ENCODE measurements at places on chromosomes 12 and 14.

- no peak for DNase-seq
Measured at GRCh38 chr14:50964683-50965390, 20.6 kb upstream of the PYGL start.

DNA sequence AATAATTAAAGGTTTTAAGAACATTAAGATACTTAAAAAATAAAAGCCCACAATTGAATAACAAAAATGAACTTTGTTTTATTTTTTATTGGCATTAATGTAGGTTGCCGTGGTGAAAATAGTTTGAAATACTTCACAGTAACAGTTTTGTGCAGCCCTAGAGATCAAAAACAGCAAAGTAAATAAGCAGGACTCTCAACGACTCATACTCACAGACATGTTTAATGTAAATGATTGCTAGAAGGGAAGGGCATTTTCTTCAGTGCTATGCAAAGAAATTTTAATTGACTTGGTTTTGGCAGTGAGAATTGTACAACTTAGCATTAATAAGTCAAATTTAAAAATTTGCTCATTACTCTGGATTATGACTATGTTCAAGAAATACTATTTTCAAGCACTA is 16.0 kb downstream of the TRMT5 start:
- no peak for DNase-seq

- DNase-seq: no peak
Measured at GRCh38 chr12:45439039-45439438, 223.1 kb downstream of the ANO6 start.

GRCh38 chr14:95689441-95689840 is 3.2 kb downstream of the TCL1B start:
- no peak for DNase-seq

DNA sequence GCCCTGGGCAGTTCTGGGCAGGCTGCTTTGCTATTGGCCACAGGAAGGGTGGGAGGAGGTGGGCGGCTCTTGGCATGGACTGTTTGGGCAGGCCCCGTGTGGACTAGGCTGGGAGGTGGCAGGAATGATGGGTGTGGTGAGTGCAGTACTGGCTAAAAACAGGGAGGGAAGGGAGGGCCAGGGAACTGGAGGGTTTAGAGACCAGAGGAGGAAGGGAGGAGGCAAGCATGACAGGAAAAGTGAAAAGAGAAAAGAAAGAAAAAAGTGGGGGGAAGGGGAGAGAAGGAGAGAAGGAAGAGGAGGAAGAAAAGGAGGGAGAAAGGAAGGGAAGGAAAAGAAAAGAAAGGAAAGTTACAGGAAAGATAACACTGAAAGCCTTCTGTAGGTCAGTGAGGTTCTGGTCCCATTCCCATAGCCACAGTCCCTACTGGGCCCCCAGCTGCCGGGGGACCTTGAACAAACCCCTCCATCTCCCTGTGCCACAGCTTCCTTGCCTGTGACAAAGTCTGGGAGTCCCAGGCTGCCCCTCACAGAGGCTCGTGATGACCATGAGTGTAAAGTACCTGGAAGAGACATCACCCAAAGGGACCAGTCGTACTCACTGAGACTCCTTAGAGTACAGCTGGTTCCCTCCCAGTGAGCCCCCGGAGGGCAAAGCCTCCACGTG is 1.1 kb upstream of the C14orf132 start:
- DNase-seq: no peak

DNA sequence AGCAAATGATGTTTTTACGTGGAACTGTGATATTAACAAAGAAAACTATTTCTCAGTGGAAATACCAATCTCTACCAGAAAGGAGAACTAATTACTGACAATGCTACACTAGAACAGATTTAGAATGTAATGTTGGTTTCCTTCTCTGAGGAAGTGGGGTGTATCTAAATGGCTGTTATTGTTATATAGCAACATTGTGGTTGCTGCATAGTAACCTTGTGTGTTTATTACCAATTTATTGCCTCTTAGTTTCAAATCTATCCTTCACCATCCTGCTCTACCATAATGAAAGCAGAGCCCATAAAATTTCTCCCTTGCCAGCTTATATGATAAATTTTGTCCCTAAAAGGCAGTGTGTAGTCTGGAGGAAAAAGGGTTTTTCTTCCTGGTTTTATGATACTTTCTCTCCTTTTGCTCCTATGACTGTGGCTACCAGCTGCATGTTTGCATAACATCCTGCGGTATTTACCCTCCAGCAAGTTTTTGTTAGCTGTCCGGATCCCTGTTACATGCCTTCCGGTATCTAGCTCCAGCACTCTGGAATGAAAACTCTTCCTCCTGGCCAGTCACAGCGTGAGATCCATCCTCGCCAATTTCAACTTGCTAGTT is 5.7 kb upstream of the KLRK1 start:
- DNase-seq: no peak

DNA sequence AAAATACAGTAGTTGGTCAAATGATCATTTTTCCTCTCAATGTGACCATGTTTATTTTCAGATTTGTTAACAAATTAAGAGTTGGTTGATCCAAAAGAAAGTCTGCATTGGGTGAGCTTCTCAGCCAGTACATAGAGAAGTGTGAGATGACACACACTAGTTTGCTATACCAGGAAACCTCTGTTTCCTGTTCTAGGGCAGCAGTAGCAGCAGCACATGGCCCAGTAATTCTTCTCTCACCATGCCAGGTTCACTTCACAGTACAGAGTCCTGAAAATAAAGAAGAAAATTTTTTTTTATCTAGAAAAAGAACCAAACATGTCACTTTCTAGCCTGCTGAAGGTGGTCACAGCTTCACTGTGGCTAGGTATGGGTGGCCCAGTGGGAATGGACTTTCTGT is 250.2 kb upstream of the OR4E1 start:
- DNase-seq: peak; percentile 59

DNA sequence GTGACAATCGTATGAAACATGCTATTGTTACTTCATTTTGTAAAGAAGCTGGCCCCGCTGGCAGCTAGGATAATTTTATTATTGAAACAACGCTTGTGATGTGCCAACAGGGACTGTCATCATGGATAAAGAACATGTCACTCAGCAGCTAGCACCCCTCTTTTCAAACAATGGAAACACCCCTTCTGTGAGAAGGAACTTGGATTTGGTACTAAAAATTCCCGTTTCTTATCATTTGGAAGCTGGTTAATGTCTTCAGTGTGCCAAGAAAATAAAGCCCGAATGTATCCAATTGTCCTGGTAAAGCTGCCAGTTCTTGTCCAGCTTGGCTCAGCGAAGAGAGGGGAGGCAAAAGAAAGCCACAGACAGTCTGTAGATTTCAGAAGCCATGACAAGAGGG is 186.6 kb downstream of the PHLDA1 start:
- no peak for DNase-seq

DNA sequence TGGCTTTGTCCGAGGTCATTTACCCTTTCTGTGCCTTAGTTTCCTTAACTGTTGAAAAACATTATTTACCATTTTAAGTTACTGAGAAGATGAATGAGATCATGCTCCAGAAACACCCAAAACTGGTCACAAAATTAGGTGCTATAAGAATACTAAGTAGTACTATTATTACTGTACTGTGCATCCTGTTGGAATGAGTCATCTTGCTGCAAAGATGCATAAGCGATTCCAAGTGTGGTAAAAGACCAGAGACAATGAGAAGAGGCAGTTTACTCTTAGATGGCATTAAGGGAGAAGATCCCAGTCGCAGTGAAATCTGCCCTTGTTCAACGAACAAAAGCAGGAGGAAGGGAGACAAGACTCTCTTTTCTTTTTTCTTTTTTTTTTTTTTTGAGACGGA is 4.2 kb upstream of the PLEKHA5 start:
- peak; percentile 72 for DNase-seq

- no peak for DNase-seq
Measured at GRCh38 chr14:91158091-91158790, 44.4 kb downstream of the DGLUCY start.

DNA sequence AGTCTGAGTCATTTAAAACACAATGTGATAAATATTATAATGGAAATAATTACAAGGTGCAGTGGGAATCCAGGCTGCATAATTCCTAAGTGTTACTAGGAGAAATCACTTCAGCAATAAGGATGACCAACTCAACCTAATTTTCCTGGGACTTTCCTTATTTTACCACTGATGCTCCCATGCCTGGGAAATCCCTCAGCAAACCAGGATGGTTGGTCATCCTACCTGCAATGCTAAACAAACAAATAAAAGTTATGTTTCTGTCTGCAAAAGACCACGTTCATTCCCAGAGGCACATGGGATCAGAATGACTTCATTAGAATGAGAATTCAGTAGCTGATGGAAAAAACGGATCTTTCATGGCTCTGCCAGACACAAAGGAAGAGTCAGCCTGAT is 130.8 kb upstream of the RAP1B start:
- no peak for DNase-seq

GRCh38 chr12:27243006-27243405 is 1.1 kb upstream of the STK38L start:
- peak; percentile 43 for DNase-seq

DNA sequence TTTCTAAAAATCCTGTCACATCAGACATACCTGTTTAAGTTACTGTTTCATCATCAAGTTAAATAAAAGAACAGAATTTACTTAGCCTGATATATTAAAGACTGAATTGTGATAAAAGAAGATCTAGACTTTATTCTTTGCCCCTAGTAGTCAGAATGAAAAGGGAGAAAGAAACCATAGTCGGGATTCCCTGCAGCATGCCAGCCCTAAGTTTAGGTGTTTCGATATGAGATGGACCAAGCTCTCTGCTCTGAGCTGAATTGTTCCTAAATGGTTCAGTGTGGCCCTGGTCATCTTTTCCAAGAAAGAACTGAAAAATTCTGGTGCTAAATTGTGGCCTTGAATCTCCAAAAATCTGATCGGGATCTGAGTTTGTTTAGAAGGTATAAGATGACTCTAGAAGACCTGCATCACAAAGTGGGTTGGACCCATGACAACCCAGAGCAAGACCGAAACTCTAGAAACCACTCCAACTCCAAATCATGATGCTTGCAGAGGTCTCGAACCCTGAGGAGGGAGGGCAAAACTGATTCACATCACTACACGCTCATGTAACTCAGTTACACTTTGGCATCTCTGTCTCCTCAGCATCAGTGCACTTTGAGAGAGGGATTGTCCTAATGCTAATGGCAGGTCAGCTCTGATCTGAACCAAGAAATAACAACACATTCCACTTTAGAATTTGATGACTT is 15.7 kb downstream of the PTGER2 start:
- peak; percentile 71 for DNase-seq

- no peak for DNase-seq
Measured at GRCh38 chr14:21042918-21043317, 756 bp downstream of the RNASE7 start.

DNA sequence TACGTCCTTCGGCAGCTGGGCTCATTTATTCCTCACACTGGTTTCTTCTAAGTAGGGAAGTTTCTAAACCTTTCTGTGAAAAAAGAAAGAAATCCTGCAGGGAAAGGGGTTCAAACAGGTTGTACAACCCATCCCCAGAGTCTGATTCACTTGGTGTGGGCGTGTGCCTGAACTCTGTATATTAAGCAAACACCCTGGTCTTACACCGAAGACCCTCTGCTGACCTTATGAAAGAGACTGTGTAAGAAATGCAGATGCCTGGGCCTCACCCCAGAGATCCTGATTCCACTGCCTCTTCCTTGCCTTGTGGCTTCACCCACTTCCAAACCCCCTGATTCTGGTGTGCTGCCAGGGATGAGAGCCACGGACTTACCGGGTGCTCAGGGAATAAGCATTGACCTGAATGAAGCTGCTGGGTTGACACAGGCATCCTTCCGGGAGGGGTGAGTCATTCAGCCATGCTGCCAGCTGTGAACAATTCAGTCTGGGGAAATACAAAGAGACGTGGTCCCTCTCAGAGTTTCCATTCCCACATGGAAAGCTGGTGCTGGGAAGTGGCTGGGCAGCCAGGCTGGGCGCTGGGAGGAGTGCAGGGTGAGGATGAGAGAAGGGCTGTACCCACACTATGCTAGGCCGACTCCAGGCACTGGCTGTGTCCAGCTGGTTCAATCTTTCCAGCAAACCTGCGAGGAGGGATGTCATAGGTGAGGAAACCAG is 26.5 kb upstream of the ACTN1 start:
- DNase-seq: no peak

DNA sequence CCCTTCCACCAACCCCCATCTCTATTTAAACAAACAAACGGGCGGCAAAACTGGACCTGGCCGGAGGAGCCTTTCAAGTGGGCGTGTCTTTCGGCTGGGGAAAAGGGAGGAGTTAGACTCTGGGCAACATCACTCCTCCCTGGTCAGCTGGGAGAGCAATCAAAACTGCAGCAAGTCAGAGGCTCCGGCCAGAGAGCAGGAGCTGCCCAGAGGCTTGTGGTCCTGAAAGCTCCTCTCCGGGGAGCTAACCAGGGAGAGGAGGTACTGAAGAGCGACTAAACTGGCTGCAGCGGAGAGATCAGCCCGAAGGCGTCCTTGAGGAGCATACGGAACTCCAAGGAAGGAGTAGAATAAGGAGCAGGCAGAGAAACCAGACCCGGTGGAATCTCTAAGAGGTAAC is at the start of gene NEUROD4:
NEUROD4 (plus strand) TSS at position 191 of the 400 bp plus-strand sequence. CDS start 6,466 bp downstream, outside the sequence.
- no peak for DNase-seq

DNA sequence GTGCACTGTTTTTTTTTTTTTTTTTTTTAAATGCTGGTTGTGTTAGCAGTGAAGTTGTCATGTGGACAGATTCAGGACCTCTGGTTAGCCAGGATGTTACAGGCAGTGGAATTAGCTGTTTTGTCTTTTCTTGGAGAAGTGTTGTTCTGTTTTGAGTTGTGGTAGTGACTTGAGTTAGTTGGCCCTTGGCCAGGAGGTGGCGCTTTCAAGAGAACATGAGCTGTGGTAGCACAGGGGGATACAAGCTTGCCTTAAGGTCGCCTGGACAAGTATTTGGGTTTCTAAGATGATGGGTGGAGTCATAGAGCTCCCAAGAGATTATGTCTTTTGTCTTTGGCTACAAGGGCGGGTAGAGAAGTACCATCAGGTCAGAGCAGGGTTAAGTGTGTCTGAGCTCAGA is 33.3 kb upstream of the CCDC198 start:
- DNase-seq: peak; percentile 1

GRCh38 chr14:95507174-95507573 is 9.3 kb downstream of the SYNE3 start:
- no peak for DNase-seq

DNA sequence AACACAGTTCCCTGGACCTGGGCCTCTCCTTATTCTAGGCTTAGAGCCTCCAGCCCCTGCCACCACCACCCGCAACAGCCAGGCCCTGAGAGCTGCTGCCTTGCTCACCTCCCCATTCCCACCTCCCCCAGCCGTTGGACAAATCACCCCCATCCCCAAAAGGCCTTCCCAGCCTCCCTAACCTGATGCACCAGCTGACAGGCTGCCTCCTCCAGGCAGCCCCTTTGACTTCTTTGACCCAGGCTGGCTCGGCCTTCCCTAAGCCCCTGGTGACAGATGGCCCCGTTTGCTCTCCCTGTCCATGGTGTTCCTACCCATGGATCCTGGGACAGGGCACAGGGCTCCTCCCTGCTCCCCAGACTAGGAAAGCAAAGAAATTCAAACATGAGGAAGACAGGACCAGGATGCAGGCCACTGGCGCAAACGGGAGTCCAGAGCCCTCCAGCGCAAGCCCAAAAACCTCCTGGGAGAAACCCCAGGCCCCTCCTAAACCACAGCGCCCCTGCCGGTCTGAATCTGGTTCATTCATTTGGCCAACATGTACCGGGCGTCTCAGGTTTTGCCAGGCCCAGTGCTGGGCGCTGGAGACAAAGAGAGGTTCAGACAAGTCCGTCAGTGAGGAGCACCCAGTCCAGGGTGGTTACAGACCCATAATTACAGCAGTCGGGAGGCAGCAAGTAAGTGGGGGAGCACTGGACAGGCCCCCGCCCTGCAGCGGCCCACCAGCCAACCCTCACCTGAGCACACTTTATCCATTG is 2.4 kb downstream of the AKT1 start:
- no peak for DNase-seq

- DNase-seq: no peak
Measured at GRCh38 chr12:32235251-32235650, 128.6 kb downstream of the BICD1 start.

- DNase-seq: no peak
Measured at GRCh38 chr12:76649099-76649498, 89.5 kb upstream of the OSBPL8 start.
